Stimulated activated CD8-positive, alpha-beta memory T cell treated with anti-CD3 and anti-CD28 coated beads, Interleukin-7, amount 100 ng/mL, for 1 hour (primary cell): ENCODE measurements at places on chromosomes 6 and 20.

DNA sequence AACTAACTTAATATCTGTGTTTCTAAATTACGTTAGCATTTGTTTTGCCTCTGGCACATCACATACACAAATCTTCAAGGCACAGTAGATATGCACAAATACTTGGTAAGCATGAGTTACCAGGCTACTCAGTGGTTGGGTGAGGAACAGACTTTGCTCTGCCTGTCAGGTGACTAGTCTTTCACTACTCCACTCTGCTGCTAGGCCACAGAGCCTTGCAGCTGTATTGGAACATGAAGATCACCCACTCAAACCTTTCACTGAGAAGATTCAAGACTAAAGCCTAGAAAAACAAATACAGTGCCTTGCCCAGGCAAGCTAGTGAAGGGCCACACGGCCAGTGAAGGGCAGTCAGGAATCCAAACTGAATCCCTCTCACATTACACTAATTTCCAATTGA is 47.0 kb downstream of the DTNBP1 start:
- no peak for DNase-seq

GRCh38 chr6:135323202-135323668 is 142.1 kb downstream of the MYB start:
- no peak for DNase-seq

GRCh38 chr6:43724354-43724753 is 36.8 kb upstream of the MRPS18A start:
- no peak for DNase-seq

- no peak for DNase-seq
These were observed 80.2 kb downstream of the AFDN start for GRCh38 chr6:167906899-167907298.

DNA sequence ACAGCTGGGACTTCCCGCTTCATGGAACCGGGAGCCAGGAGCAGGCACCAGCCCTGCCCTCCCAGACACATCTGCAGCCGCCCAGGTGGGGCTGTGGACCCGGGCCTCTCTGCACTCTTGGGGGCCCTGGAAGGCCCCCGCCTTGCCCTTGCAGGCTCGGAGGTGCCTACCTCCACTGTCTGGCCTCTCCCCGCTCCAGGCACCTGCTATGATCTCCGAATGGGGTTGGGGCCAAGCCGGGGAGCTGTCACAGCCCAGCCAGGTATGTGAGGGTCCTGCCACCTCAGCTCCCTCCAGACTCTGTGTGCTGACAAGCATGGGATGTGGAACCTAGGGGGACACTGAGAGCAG is 54.0 kb downstream of the GMDS start:
- no peak for DNase-seq

GRCh38 chr6:44779130-44779826 is 391.8 kb downstream of the CDC5L start:
- no peak for DNase-seq

DNA sequence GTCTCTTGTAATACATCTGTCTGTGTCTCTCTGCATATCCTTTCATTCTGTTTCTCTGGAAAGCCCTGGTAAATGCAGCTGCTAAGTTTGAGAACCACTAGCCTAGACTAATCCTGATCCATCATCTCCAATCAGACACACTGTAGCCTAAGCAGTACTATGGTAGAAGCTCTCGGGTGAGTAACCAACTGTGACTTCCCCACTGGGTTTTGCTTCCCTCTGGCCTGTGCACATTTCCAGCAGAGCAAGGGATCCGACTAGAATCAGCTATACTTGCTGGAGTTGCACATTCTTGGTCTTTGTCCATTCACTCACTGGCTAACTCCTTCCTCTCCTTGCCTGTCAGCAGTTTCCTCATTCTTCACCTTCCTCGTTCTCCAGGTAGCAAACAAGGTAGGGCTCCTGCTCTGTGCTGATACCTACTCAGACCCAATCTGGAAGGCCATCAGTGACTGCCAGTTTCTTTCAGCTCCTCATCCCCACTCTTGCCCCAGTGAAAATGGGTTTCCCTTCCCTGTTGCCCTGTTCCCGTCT is 184.2 kb downstream of the PLCB4 start:
- no peak for DNase-seq

- no peak for DNase-seq
These were observed 85.3 kb upstream of the ZNF184 start for GRCh38 chr6:27558028-27558724.

- DNase-seq: no peak
These were observed 31.3 kb downstream of the OR2A4 start for GRCh38 chr6:131669891-131670290.

DNA sequence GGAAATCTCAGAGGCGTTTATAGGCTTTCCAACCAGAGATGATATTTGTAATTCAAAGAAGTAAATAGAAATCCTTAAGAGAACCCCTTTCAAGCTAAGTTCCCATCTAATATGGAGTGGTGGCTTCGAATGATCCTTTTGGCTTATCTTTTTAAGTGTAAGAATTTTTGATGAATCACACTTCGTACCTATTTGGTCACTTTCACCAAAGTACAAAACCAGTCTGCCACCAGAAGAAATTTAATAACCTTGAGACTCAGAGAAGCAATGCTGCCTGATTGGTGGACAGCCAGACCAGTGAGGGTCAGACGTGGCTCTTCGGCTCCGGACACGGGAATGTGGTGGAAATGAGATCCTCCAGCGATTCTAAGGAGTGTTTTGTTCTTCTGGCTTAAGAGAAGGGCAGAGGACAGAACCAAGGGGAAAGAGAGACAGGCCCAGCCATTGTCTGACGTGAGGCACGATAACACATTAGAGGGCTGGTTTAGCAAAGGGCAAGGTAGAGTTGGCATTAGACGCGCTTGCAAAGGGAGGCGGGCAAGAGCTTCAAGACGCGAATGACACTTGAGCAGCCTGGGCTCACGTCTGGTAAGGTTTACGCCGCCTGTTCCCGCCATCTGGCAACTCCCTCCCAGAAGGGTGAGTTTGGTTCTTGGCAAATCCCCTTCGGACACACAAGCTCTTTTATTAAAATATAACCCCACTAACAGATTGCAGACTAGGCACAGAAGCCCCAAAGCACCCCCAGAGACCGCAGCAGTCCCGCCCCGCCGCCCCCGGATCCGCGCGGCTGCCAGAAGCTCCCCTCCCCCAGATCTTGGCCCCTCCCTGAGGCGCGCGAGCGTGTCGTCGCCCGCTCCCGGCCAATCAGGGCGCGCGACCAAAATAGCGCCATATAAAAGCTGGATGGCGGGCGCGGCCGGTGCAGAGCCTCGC is 50.0 kb upstream of the EZR start:
- peak; percentile 90 for DNase-seq

GRCh38 chr6:16633961-16634360 is 127.3 kb downstream of the ATXN1 start:
- no peak for DNase-seq

DNA sequence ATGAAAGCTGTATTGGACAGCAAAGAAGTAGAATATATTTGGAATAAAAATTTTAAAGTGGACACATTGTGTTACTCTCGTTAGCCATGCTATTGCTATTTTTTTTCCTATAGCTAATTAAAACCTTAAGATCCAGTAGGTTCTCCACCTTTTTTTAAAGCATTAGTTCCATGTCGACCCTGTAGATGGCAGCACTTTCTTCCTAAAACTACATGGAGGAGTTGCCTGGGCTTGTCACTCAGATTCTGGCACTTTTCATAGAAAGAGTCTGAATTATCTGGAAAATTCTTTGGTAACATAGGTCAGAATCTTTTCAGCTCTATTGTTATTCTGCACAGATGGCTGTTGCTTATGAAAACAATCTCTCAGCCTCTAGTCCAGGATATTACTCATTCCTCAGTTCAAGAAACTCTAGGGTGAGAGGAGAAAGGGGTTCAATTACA is 42.0 kb upstream of the ESR1 start:
- no peak for DNase-seq

GRCh38 chr6:154245506-154245905 is 111.1 kb downstream of the IPCEF1 start:
- no peak for DNase-seq

DNA sequence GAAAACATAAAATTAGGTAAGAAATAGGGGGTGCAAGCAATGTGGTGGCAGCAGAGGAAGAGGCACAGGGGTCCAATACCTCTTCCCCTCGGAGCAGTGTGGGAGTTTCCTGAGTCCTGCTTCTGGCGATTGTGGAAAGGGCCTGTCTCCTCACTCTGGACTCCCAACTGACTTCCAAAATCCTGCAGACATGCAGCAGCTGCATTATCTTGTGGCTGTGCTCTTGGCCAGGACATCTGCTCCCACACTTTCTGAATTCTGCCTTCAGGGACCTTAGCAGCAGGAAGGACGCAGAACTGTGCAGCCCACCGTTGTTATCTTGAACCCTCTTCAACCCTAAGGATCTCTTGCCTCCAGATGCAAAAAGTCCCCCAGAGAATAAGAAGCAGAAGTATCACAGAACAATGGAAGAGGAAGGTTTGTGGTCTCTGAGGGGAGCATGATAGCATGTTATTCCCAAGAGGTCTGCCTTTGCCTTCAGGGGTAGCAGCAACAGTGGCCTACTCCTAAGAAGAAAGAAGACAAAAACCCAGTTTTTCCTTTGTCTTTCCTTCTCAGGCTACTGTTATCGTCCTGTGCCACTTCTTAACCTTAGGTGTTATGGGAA is 102.5 kb upstream of the EMILIN3 start:
- DNase-seq: no peak

GRCh38 chr6:170416303-170416702 is 109.7 kb downstream of the FAM120B start:
- no peak for DNase-seq
